Kidney epithelial cell (primary cell): ENCODE measurements at places on chromosomes 12 and 14. TPM values are rescaled to one million over a fixed set of nuclear protein-coding genes. Genes with fewer than 3 reads are reported as not detected.

The PYM1 gene
- 43.5 and 47.6 TPM in 2 replicates for total RNA-seq

The NTF3 gene
- 0.34 TPM in 1 of 2 replicates, not detected in the other for total RNA-seq

The CDKL1 gene
- total RNA-seq = 1.2 and 2.4 TPM in 2 replicates

The TC2N gene
- total RNA-seq = 8.5 and 9.6 TPM in 2 replicates

The CLEC7A gene
- total RNA-seq = 0.07 and 0.13 TPM in 2 replicates

The DLGAP5 gene
- 4.4 and 5.3 TPM in 2 replicates for total RNA-seq

The MANSC4 gene
- total RNA-seq = not detected in 2 replicates

The CSRNP2 gene
- total RNA-seq = 36.1 and 36.6 TPM in 2 replicates

The ADAMTS20 gene
- total RNA-seq = 0.33 TPM in 1 of 2 replicates, not detected in the other

The PAX9 gene
- total RNA-seq = 0.13 TPM in 1 of 2 replicates, not detected in the other

The NYNRIN gene
- total RNA-seq = 6.0 and 6.3 TPM in 2 replicates

The KERA gene
- total RNA-seq = not detected in 2 replicates

The BCL2L2 gene
- 16.2 and 21.3 TPM in 2 replicates for total RNA-seq

The ZFYVE1 gene
- 18.4 and 20.4 TPM in 2 replicates for total RNA-seq

The SETD1B gene
- total RNA-seq = 8.1 and 9.6 TPM in 2 replicates

The FAM186B gene
- 0.14 and 0.21 TPM in 2 replicates for total RNA-seq

The GPR135 gene
- 0.71 and 1.9 TPM in 2 replicates for total RNA-seq

The EGLN3 gene
- 1.6 TPM in 2 replicates for total RNA-seq

The SPSB2 gene
- 10.1 and 11.9 TPM in 2 replicates for total RNA-seq

The RPL10L gene
- not detected in 2 replicates for total RNA-seq

The SPRYD3 gene
- total RNA-seq = 32.0 and 32.3 TPM in 2 replicates

The COQ5 gene
- 29.2 and 30.6 TPM in 2 replicates for total RNA-seq

GRCh38 chr14:74281069-74281468 lies 21.7 kb downstream of the ABCD4 start:
- no peak for DNase-seq

DNA sequence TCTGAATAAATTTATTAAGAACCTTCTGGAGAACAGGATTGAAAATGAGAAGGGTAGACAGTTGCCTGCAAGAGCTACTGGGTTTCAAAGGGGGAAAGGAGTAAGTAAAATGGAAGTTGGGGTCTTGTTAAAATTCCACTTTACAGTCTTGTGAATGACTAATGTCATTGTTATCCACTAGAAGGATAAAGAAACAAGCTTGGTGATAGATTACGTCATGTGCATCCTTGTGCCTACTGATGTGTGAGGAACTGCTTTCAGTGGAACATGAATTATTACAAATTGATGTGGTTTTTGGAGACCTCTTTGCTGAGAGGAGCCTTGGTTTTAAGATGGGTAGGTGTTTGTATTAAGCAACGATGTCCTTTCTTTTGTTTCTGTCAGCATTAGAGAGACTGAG lies 272.5 kb upstream of the PRICKLE1 start:
- DNase-seq = peak; percentile 85

DNA sequence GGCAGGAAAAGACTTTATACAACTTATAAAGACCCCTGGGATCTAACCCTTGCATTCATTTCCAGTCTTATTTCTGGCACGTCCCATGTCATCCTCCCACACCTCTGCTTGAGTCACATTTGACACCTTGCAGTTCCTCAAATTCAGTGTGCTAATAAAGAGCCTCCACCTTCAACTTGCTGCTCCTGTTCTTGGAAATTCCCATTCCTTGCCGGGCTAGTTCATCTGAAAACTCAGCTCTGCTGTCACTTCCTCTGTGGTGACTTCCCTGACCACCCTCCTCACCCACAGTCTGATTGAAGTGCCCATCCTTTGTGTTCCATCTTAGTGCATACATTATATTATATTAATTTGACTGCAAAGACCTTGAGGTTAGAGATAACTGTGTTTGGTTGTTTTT lies 37.4 kb upstream of the PSMA6 start:
- DNase-seq = no peak

DNA sequence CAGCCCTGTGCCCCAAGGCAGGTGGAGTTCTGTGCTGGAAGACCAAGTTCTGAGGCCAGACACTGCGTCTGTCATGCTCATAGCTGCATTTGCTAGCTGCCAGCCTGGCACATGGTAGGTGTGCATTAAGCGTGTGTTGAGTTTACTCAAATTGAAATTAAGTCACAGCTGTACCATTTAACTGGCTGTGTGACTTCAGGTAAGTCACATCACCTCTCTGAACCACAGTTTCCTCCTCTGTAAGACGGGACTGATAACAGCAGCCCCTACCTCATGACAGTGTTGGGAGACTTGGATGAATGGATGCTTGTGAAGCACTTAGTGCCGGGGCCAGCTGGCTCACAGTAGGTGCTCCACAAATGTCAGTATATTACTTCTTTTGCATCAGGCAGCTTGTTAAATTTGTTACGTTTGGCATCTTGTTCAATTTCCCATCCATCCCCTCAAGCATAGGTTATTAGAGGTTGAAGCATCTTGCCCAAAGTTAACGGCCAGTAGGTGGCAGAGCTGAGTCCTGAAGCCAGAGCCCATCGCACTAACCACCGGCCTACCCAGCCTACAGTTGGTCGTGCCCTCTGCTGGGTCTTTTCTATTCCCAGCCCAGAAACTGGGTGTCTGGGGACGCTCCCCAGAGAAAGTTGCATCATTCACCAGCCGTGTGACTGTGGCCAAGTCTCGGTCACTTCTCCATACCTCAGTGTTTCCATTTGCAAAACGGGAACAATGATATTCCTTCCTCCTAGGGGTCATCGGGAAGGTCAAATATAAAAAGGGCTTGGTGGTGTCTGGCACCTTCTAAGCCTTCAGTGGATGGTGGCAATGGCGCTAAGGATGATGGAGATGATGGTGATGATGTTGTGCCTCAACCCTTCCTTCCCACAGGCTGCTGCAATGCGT lies 4.5 kb downstream of the DAO start:
- DNase-seq = no peak

- DNase-seq = no peak
Measured at GRCh38 chr12:51863933-51864832, 15.7 kb upstream of the FIGNL2 start.

- no peak for DNase-seq
Measured at GRCh38 chr12:75978677-75979076, 52.9 kb downstream of the PHLDA1 start.

DNA sequence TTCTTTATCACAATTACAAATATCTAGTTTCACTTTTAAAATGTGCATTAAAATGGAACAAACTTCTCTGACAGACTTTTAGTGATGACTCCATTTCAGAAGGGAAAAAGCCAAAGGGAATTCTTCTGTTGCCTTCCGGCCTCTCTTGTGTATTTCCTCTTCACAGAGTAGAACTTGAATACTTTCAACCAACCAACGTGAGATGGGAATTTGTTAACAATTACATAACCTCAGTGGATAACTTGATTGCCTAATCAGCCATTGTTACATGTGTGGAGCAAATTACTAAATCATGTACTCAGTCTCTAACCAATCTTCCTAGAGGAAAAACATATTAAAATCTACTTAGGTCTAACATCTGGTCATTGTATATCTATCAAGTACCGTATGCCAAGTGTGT lies 291.1 kb downstream of the SYT1 start:
- DNase-seq = no peak

GRCh38 chr12:26823390-26823789 lies 9.6 kb downstream of the ITPR2 start:
- no peak for DNase-seq

DNA sequence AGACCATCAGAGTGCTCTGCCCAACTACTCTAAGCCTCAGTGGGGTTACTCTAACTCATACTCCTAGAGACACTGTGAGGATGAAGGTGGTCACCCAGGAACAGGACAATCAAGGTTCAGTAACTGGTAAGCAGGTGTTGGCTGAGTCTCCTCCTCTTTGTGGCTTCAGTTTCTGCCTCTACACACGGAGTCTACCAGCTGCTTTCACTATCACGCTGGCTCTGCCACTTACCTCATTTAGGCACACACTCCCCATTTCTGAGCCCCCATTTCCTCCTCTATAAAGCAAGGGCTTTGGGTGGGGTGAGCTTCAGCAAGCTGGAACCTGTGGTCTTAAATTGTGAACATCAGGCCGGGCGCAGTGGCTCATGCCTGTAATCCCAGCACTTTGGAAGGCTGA lies 7.3 kb upstream of the TCHP start:
- no peak for DNase-seq

- no peak for DNase-seq
Measured at GRCh38 chr12:75446857-75447256, 33.7 kb upstream of the GLIPR1 start.

DNA sequence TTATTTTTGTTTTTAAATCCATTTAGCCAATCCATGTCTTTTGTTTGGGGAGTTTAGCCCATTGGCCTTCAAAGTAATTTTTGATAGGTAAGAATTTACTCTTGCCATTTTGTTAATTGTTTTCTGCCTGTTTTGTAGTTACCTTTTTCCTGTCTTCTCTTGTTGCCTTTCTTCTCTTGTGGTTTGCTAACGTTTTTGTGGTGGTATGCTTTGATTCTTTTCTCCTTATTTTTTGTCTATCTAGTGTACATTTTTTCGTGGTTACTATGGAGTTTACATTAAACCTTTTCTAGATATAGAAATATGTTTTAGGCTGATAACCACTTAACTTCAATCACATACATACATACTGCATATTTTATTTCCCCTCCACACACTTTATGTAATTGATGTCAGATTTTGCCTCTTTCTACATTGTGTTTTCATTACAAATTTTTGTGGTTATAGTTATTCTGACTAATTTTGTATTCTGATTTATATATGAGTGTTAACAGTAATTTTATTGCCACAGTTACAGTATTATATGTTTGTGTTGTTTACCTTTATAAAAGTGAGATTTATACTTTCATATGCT lies 19.2 kb upstream of the PPP1R12A start:
- no peak for DNase-seq

GRCh38 chr14:98711453-98711852 lies 560.5 kb downstream of the BCL11B start:
- DNase-seq = no peak

- peak; percentile 86 for DNase-seq
Measured at GRCh38 chr14:69376439-69376838, 21.7 kb downstream of the ERH start.

DNA sequence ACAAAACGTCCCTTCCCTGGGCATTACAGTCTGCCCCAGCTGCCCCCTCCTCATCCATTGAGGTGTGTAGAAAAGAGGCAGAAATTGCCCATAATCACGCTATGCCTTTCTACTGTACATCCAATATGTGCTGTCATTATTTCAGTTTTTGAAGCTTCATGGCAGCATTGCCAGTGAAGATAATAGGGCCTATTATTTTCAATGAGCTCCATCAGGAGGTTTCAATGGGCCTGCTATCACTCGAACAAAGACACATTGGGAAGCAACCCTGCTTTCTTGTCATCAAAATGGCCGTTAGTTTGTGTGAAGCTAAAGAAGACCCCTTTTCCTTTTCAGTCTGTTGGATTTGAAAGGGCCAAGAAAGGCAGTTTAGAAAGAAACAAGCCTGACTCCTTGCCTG lies 653.8 kb downstream of the NOVA1 start:
- no peak for DNase-seq

DNA sequence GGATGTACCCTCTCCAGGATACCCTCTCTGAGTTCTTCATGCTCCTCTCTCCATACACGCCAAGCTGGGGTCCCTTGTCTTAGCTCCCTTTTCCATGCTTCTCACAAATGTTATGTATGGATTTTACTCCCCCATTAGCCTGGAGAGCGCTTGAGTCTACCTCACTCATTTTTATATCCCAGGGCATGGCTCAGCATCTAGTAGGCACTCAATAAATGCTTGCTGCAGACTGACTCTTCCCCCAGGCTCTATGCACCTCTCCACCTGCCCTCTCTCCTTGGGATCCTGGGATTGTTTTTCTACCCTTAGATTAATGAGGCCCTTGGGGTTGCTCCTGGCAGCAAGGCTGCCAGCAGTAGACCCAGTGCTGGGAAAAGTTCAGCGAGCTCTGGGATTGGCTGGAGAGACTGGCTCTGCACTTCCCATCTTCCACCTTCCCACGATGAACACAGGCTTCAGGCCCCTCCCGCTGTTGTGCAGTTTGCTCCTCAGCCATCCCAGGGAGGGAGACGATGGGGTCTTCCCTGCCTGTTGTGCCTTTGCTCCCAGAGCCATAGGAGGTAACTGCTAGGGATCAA lies 2.2 kb downstream of the NRIP2 start:
- DNase-seq = no peak

- no peak for DNase-seq
Measured at GRCh38 chr14:34642595-34642994, 12.6 kb upstream of the SNX6 start.

- DNase-seq = no peak
Measured at GRCh38 chr12:52659395-52659794, 7.4 kb upstream of the KRT2 start.

DNA sequence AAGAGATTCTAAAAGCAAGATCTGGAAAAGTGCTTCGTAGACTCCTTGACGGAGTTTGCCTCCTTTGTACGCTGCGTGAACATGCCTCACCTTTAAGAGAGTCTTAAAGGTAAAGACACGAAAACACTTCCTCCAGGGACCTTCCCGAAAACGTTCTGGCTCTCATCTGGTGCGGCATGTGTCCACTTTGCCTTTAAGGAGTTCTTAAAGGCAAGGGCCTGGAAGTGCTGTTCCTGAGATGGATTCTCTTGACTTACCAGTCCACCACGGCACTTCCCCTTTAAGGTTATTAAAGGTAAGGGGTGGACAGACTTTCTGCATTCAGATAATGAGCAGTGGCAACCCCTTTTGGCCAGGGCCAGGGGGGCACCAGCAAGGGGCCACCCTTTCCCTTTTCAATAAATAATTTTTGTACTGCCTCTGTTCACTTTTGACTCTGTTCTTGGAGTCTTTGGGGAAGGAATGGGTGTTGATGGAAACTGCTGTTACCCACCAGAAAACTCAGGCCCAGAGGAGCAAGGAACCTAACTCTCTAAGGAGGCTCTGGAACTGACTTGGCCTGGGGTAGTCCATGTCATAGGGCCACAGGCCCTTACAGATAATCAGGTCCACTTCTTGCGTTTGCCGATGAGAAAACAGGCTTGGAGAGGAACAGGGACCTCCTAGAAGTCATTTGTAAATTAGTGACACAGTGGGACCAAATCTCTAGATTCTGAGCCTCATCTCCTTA lies 4.4 kb downstream of the REM2 start:
- DNase-seq = peak; percentile 92

- no peak for DNase-seq
Measured at GRCh38 chr12:41908206-41908605, 236.5 kb downstream of the GXYLT1 start.

GRCh38 chr14:106372870-106373652 lies 846.7 kb downstream of the TMEM121 start:
- DNase-seq = no peak

DNA sequence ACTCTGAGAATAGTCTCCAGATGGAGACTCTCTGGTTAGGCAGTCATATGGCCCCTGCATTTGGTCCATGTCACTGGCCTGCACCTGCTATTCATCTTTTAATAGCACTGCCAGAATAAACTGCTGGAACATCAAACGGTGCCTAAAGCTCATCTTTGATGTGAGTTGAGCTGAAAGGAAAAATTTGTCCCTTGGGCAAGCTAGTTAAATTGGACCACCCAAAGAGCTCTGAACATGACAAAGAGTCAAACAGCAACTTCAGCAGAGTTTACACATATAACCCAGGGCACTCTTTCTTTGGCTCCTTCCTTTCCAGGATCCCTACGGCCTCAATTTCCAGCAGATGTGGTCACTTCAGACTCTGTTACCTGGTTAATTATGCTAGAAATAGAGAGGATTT lies 269.9 kb downstream of the RPL10L start:
- DNase-seq = no peak

GRCh38 chr12:125314051-125314755 lies 249.0 kb downstream of the AACS start:
- no peak for DNase-seq

- DNase-seq = no peak
Measured at GRCh38 chr14:82536566-82536965, 1002.9 kb upstream of the SEL1L start.

GRCh38 chr12:29957835-29958234 lies 174.1 kb upstream of the TMTC1 start:
- no peak for DNase-seq

- DNase-seq = no peak
Measured at GRCh38 chr12:91952916-91953315, 192.7 kb downstream of the BTG1 start.
